ENCODE measurements at places on chromosomes 3 and 15.
A peak's percentile ranks its signal among the peaks of the same experiment; 100 is the strongest.

DNA sequence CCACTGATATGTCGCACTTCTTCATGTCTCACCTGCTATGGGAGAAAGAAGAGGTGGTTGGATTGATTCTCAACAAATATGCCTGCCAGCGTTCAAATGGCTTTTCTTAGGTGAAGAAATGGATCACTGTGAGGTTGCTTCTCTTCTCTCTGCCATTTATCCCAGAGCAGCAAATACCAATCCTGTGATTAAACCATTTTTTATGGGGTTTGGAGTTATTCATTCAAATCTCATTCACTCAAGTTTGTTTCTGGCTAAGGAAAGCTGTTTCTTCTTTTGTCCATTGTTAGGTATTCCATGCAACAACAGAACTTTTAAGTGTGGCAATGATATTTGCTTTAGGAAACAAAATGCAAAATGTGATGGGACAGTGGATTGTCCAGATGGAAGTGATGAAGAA is 12.2 kb upstream of the C3orf52 start:
- ATAC-seq, result no peak

DNA sequence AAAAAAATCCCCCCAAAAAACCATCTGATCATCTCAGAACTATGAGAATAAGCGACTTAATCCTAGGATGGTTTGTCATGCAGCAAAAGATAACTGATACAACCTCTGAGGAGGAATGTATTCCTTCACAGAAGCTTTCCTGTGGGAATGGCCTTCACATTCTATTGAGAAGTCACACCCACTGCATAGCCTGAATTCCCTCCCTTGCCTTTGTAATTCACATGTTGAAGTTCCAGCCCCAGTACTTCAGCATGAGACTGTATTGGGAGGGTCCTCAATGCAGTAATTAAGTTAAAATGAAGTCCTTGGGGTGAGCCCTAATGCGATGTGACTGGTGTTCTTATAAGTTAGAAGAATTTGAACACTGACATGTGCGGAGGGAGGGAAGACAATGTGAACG is 395.2 kb downstream of the TUSC7 start:
- peak; percentile 89 for ATAC-seq

DNA sequence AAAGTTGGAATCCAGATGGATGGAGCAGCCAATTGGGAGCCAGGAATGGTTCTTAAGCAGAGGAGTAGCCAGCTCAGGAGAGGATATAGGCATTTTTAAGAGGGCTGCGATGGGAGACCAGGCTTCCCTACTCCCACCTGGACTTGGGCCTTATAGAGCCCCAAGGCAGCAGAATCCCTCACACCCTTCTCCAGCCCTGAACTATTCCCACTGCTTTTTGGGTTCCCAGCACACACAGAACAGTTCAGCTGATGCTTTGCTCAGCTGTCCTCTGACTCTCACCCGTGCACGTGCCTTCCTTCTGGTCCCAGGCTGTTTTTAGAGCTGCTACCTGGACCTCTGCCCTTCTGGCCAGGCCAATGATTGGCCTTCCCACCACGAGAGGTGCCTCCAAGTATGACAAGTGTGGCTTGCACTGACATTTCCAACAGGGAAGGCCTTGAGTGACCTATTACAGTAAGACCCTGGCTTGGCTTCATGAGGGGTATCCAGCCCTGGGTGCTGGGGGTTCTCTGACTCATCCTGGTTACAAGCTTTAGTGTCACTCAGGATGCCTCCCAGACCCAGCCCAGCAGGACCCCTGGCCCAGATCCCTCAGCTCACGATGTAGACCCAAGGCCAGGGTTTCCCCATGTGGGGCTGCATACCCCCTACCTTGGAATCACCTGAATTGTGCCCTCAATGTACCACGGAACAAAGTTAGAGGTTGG is 25.2 kb downstream of the NOX5 start:
- no peak for ATAC-seq

DNA sequence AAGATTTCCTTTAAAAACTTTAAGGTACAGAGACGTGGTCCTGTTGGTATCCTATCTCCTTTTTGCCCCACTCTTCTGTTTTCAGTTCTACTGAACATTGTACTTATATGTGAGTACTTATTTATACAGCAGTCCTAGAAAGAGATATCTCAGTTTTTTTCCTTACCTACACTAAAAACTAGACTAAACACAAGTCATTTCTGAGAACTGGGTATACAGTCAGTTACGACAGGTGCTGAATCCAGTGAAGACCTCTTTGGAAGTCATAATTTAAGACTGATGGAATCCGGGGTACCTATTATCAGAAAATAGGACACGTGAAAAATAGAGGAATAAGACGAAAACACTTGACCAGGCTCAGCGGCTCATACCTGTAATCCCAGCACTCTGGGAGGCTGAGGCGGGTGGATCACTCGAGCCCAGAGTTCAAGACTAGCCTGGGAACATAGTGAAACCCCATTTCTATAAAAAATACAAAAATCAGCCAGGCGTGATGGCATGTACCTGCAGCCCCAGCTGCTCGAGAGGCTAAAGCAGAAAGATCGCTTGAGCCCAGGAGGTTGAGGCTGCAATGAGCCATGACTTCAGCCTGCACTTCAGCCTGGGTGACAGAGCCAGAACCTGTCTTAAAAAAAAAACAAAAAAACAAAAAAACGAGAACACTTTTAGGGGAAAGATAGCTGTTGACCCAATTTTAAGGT is 76.3 kb downstream of the KLHL25 start:
- no peak for ATAC-seq

DNA sequence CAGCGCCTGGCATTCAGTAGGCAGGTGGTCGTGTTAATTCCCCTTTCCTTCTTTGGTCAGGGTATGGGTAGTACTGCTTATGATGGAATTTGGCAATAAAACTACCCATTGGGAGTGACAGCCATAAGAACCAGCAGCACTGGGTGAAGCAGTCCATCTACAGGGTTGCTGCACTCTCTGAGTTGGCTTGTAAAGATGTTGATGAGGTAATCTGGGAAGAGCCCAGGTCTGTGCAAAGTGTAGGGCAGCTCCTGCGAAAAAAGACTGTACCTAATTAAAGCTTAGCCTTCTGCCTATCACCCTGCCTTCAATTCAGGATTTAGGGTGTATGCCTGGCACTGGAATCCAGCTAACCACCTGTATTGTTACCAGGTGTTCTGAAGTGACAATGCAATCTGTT is 4.7 kb upstream of the FETUB start:
- ATAC-seq, result no peak

DNA sequence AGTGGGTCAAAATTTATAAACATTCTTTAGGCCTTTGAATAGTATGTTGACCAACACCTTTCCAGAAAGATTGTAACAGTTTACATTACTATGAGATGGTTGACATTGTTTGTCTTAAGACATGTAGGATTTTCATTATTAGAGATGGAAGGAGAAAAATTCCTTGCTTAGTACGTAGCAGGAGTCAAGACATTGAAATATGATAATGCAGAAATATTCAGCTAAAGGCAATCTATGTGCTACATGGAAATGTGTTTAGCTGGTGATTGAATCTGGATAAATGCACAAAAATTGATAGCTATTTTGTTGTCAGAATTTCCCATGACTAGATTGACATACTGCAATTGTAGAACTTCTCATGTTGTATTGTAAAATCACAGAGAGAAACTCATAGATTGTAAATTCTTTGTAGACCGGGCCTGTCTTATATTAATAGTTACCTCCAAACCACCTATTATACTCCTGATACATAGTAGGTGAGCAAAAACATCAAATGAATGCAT is 370.4 kb upstream of the CBLB start:
- no peak for ATAC-seq

GRCh38 chr3:51799879-51800749 is 21.1 kb upstream of the IQCF6 start:
- peak; percentile 77 for ATAC-seq

GRCh38 chr15:69926006-69926405 is 171.7 kb downstream of the TLE3 start:
- ATAC-seq, result no peak

DNA sequence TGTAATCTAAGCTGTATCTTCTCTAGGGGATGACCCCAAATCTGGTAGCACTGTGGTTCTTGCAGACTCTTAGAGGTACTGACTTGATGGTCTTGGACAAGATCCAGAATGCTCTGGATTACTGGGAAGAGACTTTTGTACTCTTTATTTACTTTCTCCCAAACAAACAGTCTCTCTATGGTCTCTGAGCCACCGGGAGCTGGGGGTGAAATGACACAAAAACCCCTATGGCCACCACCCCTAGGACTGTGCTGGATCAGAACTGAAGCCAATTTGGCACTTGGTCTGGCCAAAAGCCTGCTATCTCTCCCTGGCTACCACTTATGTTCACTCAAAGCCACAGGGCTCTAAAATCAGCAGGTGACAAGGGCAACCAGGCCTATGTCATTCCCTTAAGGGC is 50.2 kb upstream of the SI start:
- no peak for ATAC-seq

DNA sequence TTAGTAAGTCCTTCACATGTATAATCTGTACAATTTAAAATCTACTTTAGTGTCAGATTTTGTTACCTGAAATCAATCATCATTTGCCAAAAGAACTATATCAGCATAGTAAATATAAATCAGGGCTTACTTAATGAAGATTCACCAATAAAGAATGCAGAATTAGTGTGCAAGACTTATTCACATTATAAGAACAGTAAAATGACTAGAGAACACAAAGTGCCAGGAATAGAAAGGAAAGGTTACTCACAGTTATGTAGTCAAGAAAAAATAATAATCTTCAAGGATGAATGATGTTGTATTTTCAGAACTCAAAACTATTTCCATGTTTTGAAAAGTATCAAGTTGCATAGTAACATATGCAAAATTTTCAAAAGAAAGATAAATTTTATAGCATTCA is 891.9 kb downstream of the ROBO1 start:
- no peak for ATAC-seq

- peak; percentile 47 for ATAC-seq
These were observed 63.8 kb downstream of the SPSB4 start for GRCh38 chr3:141114816-141115460.

DNA sequence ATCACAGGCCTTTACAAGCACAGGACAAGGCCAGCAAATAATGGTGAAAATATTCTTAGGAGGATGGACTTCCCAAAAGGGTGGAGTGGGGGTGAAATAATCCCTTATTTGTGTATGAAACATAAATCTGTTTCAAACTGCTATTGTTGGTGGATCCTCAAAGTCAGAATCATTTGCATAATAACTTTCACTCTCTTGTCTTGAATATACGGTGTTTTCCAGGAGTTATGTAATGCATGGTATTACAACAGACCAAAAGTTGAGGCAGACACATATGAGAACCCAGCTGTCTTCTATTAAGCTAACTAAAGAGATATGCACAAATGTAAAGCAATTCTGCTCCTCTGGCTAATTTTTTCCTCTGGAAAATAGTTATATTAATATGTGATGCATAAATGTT is 57.7 kb downstream of the PRTG start:
- ATAC-seq, result peak; percentile 87

- no peak for ATAC-seq
These were observed 331.3 kb upstream of the PROK2 start for GRCh38 chr3:72116226-72116625.

GRCh38 chr3:181274025-181274424 is 284.5 kb upstream of the DNAJC19 start:
- no peak for ATAC-seq

GRCh38 chr3:27253831-27254230 is 115.4 kb downstream of the NEK10 start:
- ATAC-seq, result peak; percentile 84

- no peak for ATAC-seq
These were observed 31.2 kb downstream of the H1-8 start for GRCh38 chr3:129574206-129574605.

DNA sequence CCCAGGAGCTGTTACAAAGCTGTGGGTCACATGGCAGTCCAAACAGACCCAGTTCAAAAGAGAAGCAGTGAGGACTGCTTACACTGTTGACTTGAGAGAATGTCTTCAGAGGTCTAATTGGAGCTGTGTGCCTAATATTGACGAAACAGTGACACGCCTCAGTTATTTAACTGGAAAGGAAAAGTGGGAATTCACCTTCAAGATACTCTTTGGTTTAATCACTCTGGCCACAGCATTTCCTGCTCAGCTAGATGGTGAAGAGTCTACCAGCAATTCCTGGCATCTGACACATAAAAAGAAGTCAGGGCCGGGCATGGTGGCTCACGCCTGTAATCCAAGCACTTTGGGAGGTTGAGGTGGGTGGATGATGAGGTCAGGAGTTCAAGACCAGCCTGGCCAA is 326.4 kb downstream of the SV2B start:
- ATAC-seq, result no peak

- no peak for ATAC-seq
These were observed 922.6 kb downstream of the TUSC7 start for GRCh38 chr3:117632191-117632590.

GRCh38 chr3:9503283-9503682 is 50.3 kb downstream of the LHFPL4 start:
- no peak for ATAC-seq

DNA sequence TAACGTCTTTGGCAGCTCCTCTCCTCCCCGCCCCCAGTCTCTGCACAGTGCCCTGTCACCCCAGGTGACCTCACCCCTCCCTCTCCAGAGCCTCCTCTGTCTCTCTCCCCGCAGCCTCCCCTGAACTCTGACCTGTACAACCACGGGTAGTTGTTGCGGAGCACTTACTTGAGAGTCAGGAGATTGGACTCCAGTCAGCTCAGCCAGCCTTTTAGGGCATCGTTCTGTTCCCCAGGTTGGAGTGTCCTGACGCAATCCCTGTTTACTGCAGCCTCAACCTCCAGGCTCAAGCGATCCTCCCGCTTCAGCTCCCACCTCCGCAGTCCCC is 177.7 kb downstream of the UACA start:
- ATAC-seq, result no peak

GRCh38 chr3:34263101-34263621 is 464.7 kb downstream of the PDCD6IP start:
- ATAC-seq, result no peak

DNA sequence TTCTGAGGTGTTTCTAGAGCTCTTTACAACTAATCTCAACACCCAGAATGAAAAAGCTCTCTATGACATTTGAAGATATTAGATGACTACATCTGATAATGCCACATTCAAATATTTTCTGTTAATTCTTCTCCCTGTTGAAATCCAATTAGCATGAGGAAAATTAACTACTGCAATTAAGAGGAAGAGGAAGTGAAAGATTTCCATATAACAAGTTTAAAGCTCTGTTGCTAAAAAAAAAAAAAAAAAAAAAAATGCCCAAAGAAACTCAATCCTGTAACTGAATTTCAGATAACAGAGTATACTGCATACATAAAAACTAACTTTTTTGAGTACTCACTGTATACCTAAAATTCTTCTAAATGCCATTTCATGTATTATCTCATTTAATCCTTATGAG is 109.8 kb downstream of the TNIK start:
- no peak for ATAC-seq

- peak; percentile 54 for ATAC-seq
These were observed 41.2 kb downstream of the CCDC12 start for GRCh38 chr3:46935168-46935858.

DNA sequence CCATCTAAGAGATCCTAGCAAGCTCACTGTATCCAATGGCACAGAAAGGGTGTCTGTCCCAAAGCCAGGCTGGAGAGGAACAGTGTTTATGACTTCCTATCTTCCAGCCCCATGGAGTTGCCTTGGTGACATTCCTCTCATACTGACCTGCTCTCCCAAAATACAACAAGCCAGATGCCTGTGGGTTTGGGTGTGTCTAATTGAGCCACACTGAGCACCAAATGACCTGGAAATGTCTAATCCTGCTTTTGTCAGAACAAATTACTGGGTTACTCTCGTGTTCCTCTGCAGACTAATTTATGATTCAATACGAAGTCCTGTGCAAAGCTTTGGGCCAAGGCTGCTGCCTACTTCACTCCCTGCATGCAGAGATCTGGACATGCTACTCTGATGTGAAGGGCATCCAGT is 98.1 kb upstream of the STRIT1 start:
- peak; percentile 30 for ATAC-seq

GRCh38 chr15:99564221-99565048 is 1.3 kb upstream of the MEF2A start:
- ATAC-seq, result peak; percentile 13

- ATAC-seq, result peak; percentile 43
These were observed 984 bp downstream of the RNU6-1 start for GRCh38 chr15:67838789-67839332.

Measured in motor neuron (in vitro differentiated cells).